ENCODE measurements at places on chromosomes 7 and 10.

DNA sequence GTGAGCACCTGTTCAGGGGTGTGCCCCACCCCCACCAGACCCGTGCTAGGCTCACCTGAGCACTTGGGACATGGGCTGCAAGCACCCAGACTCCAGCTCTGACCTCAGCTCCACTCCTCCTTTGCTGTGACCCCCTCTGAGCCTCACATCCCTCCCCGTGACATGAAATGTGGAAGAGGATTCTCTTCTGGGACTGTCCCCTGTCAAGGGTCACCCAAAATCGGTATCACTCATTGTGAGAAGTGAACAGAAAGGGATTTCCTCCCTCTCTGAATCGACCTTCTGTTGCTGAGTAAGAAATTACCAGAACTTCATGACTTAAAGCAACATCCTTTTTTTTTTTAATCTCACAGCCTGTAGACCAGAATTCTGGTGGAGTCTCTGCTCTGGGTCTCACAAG is 6.2 kb upstream of the CHST15 start:
- no peak for DNase-seq

GRCh38 chr7:149544028-149544427 is 46.4 kb upstream of the ZNF746 start:
- no peak for DNase-seq

DNA sequence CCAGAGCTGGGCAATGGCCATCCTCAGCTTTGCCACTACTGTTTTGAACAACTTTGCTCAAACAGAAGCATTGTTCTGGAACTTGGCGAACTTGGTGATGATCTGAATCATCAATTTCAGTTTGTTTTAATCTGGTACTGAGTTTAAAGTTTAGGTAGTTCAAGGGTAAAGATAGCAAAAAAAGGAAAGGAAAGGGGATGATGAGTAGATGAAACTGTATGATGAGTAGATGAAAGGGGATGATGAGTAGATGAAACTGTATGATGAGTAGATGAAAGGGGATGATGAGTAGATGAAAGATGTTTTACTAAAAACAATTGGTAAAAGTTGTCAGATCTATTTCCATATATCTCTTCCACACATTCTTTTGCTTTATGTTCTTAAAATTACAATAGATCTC is 737.0 kb downstream of the LRMDA start:
- DNase-seq, result no peak

- no peak for DNase-seq
These were observed 47.3 kb upstream of the BHLHA15 start for GRCh38 chr7:98163704-98164494.

- DNase-seq, result no peak
These were observed 8.6 kb upstream of the MNX1 start for GRCh38 chr7:157018997-157019608.

DNA sequence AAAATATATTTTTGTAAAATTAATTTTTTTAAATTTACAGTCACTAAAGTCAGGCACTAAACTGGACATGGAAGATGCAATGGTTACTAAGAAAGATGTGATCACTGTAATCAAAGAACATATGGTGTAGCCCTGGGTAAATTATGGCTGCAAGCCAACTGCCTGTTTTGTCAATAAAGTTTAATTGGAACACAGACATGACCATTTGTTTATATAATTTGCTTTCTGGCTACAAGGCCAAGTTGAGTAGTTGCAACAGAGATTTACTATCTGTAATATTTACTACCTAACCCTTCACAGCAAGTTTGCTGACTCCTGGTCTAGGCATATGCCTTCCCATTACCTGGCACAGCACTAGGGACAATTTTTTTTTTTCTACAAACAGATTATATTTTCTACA is 448.9 kb downstream of the ADRA2A start:
- no peak for DNase-seq

DNA sequence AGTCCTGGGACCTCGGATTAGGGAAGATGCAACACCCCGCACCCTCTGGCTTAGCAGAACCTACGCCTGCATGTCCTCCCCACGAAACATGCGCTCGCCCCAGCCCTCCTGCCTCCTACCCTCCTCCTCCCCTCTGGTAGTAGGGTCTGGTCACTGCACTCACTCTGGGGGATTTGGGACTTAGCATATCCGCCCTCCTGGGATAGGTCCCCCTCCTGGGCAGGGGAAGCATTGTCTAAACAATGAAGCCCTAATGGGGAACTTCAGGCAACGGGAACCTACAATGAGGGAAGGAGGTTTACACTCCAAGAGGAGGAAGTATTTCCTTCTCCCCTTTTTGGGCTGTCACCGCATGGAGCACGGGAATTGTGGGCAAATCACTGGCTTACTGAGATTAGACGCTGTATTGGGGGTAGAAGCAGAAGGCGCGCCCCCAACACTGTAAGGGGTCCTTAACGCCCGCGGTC is 892 bp downstream of the CRHR2 start:
- no peak for DNase-seq

GRCh38 chr10:53115660-53116059 is 343.1 kb upstream of the MBL2 start:
- no peak for DNase-seq

DNA sequence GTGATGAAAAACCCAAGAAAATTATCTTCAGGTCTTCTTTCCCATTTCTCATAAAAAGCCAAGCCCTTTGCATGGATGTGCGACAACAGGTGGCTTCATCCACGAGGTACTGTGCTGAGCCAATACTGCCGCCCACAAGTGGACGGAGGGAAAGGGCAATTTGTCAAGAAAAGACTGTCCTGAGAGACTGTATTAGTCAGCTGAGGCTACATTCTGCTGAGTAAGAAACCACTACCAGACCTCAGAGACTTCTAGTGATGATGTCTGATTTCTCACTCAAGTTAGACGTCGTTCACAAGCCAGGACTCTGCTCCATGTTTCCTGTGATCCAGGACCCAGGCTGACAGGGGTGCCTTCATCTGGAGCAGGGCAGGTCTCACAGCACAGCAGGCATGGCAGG is 171.5 kb upstream of the CDCA7L start:
- no peak for DNase-seq

- no peak for DNase-seq
These were observed 17.2 kb downstream of the RUNDC3B start for GRCh38 chr7:87645446-87645845.

DNA sequence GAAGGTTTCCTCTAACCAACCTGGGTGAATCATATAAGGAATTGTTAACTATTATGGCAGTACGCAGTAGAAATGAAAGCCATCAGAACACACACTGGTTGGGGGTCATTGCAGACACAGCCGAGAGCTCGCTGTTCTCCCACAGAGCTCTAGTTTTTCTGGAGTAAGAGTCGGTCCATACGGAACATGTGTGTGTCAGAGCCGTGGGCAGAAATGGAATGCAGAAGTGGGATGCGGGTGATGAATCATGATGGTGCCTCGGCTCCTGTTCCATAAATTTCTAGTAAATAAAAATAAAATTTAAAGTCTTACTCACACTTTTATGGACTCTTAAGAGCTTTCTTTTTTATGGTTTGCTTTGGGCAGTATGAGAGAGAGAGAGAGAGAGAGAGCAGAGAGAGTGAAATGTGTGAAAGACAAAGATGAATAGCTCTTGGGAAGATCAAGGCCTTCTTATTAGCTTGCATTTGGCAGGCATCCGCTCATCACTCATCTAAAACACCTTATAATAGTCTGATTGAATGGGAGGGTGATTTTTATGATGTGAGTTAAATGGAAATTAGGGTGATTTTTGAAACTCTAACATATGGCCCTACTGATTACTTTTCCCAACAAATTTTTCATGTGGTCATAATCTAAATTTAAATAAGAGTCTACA is 98.8 kb upstream of the PFKP start:
- no peak for DNase-seq

GRCh38 chr10:44386546-44387052 is 1.7 kb upstream of the CXCL12 start:
- peak; percentile 77 for DNase-seq

DNA sequence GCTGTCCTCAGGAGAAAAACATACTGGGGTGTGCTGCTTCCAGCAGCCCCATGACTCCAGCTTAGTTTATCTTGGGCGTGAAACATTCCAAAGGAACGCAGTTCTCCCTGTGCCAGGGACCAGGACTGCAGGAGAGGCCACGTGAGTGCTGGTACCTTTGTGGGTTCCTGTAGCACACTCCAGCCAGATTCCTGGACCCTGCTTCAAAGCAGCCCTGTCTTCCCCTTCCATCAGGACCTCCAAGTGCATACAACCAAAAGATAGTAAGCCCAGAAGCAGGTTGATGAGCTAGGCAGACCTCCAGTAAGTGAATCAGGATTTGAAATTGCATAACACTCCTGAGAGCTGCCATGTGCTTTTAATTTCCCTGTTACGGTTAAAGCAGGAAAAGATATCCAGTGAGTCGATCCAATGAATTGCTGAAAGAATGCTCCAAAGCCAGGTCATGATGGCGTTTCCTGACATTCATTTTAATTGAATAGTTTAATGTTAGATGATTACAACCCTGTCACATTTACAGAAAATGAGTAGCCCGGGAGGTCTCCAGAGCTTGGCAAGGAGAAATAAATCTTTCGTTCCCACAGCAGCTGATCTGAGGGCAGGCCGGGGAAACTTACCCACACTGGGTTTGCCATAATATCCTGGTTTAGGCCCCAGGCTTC is 38.9 kb upstream of the CPXM2 start:
- peak; percentile 41 for DNase-seq

- peak; percentile 31 for DNase-seq
These were observed 228.8 kb downstream of the EXOC4 start for GRCh38 chr7:133481676-133482075.

- no peak for DNase-seq
These were observed 44.7 kb downstream of the PITRM1 start for GRCh38 chr10:3127921-3128320.
